ENCODE measurements at places on chromosomes 12 and 14. TPM values are rescaled to one million over a fixed set of nuclear protein-coding genes. Genes with fewer than 3 reads are reported as not detected.
A peak's percentile ranks its signal among the peaks of the same experiment; 100 is the strongest.

DNA sequence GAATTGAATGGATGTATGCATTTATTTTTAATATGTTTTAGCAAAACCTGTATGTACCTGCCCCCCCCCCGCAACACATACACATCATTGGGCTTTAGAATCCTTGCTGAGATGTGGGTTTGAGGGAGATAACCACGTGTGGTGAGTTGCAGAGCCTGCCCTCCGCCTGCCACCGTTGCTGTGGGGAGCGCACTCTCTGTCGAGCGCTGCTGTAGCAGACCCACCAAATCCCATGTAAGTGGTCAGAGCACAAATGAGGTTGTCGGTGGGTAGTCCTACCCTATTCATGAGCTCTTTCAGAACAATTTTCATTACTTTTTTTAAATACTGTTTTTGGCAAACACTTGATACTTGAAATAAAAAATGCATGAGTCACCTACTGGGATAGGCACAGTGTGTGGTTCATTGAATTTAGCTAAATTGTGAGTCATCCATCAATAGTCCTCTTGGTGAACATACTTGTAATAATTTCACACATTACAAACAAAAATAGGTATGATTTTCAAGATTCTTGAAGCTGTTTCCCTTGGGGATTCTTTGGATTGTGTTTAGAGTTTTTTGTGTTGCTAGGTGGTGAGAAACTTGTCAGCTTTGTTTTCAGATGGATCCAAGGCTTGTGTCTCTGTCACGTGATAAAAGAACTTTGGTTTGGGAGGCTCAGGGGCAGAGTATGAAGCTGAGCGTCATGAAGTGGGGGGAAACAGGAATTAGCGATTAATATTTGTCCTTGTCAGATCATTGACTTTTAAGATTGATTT, 107.6 kb downstream of the PTCSC3 start:
- peaks cover 8% of the 10 kb centered on the region for H3K27me3 ChIP-seq
- no peak overlapping the region for H3K27ac ChIP-seq
- no peak overlapping the region for H3K4me3 ChIP-seq
- H3K36me3 ChIP-seq: no peaks in the 10 kb centered on the region

GRCh38 chr12:8676651-8677050, 14.0 kb upstream of the MFAP5 start:
- no peaks in the 10 kb centered on the region for H3K27me3 ChIP-seq
- H3K36me3 ChIP-seq: no peaks in the 10 kb centered on the region
- DNase-seq: no peak
- peaks cover 9% of the 10 kb centered on the region for H3K4me1 ChIP-seq

DNA sequence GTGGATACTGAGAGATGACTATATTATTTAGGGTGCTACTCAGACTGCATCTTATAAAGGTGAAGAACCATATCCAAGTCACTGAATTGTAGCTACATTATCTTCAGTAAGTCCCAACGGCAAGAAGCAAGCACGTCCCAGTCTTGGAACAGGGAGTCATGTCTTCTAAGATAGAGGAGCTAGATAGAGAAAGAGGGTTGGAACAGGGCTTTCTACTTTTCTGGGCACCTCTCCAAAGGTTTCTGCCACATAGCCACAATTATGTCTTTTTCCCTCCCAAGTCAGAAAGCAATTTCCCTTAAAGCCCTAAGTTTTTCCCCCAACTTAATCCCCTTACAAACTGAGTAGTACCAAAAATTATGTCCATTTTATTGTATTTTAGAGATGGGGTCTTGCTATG, 22.4 kb downstream of the MAPK1IP1L start:
- no peak overlapping the region for H3K27ac ChIP-seq
- H3K27me3 ChIP-seq: no peaks in the 10 kb centered on the region
- H3K4me3 ChIP-seq: no peak overlapping the region
- no peak for DNase-seq

DNA sequence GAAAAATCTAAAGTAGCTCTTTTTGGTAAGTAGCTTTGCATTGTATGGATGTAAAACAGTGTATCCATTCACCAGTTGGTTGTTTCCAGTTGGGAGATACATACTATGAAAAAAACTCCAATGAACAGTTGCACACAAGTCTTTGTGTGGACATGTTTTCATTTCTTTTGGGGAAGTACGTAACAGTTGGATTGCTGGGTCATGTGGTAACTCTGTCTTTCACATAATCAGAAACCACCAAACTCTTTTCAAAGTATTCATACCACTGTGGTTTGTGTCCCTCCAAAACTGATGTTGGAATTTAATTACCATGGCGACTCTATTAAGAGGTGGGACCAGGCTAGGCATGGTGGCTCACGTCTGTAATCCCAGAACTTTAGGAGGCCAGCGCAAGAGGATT, 58.9 kb upstream of the RESF1 start:
- no peak for DNase-seq
- no peak overlapping the region for H3K4me3 ChIP-seq
- H3K27ac ChIP-seq: no peak overlapping the region

GRCh38 chr14:70754991-70755390, 54.3 kb downstream of the MAP3K9 start:
- DNase-seq: no peak
- H3K36me3 ChIP-seq: no peaks in the 10 kb centered on the region
- H3K4me1 ChIP-seq: peaks cover 23% of the 10 kb centered on the region
- no peak overlapping the region for H3K4me3 ChIP-seq

DNA sequence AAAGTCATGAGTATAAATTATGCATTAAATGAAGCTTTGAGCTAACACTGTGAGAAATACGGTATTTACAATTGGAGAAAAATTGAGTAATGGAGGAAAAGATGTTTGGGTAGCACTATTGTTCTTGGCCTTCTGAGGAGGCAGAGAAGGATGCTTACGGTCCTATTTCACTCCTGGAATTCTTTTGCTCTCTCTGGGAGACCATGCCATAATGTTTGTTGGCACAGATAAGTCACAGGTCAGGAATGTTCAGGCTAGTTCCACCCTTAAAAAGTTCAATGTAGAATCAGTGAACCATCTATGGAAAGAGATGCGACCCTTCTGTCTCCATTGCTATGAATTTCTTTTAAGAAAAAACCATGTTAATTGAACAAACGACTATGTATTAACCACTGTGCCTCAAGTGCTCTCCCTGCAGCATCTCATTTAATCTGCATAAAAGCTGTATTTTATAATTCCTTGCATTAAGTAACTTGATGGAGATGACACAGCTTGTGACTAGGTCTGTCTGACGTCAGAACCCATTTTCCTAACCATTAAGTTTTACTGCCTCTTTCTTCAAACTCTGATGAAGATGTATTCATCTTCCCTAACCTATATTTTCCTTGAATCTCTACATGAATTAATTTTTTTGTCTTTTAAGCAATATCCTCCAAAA, 9.5 kb downstream of the BATF start:
- H3K4me3 ChIP-seq: no peak overlapping the region
- no peak for DNase-seq
- H3K27me3 ChIP-seq: no peaks in the 10 kb centered on the region

- H3K27me3 ChIP-seq: no peaks in the 10 kb centered on the region
- no peaks in the 10 kb centered on the region for H3K36me3 ChIP-seq
- H3K4me1 ChIP-seq: peaks cover 27% of the 10 kb centered on the region
- DNase-seq: peak; percentile 67
- H3K27ac ChIP-seq: peak overlapping the region; percentile 100
These were observed 1.8 kb upstream of the RCOR1 start for GRCh38 chr14:102590667-102591099.

GRCh38 chr14:95432144-95433093, 84.0 kb downstream of the SYNE3 start:
- H3K4me1 ChIP-seq: no peaks in the 10 kb centered on the region
- H3K27ac ChIP-seq: no peak overlapping the region
- H3K4me3 ChIP-seq: no peak overlapping the region

- no peaks in the 10 kb centered on the region for H3K27me3 ChIP-seq
- no peaks in the 10 kb centered on the region for H3K4me1 ChIP-seq
- H3K4me3 ChIP-seq: no peak overlapping the region
- no peak overlapping the region for H3K27ac ChIP-seq
- no peaks in the 10 kb centered on the region for H3K36me3 ChIP-seq
These were observed 63.7 kb upstream of the GSC start for GRCh38 chr14:94833633-94834032.

GRCh38 chr12:5008661-5009060, 35.0 kb upstream of the KCNA5 start:
- peaks cover 22% of the 10 kb centered on the region for H3K27me3 ChIP-seq
- H3K36me3 ChIP-seq: no peaks in the 10 kb centered on the region
- no peaks in the 10 kb centered on the region for H3K4me1 ChIP-seq
- no peak overlapping the region for H3K27ac ChIP-seq

- peak; percentile 75 for DNase-seq
- no peaks in the 10 kb centered on the region for H3K27me3 ChIP-seq
- no peak overlapping the region for H3K4me3 ChIP-seq
- H3K4me1 ChIP-seq: peaks cover 57% of the 10 kb centered on the region
These were observed 40.5 kb downstream of the PSMA6 start for GRCh38 chr14:35332517-35333263.

DNA sequence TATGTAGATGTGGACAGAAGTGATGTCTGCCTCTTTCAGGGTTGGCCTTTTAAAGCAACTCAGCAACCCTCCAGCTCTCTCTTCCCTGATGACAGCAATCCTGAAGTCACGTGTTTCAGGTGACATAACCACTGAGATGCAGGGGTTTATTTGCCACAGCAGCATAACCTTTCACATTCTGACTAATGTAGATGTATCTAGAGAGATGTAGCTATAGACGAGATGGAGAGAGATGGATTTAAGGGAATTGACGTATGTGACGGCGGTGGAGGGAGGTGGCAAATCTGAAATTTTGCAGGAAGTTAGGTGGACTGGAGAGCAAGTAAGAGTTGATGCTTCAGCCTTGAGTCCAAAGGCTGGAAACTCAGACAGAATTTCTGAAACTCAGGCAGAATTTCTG, 126.0 kb downstream of the ZFP36L1 start:
- DNase-seq: no peak
- H3K27ac ChIP-seq: peak overlapping the region; percentile 83
- no peaks in the 10 kb centered on the region for H3K27me3 ChIP-seq

GRCh38 chr14:97854918-97855317, 1057.7 kb downstream of the VRK1 start:
- no peaks in the 10 kb centered on the region for H3K36me3 ChIP-seq
- H3K4me3 ChIP-seq: no peak overlapping the region
- H3K27me3 ChIP-seq: no peaks in the 10 kb centered on the region
- no peak overlapping the region for H3K27ac ChIP-seq

- no peak overlapping the region for H3K4me3 ChIP-seq
- peak overlapping the region; percentile 81 for H3K27ac ChIP-seq
- H3K36me3 ChIP-seq: no peaks in the 10 kb centered on the region
- H3K4me1 ChIP-seq: peaks cover 14% of the 10 kb centered on the region
- no peaks in the 10 kb centered on the region for H3K27me3 ChIP-seq
- DNase-seq: peak; percentile 78
These were observed 75.4 kb downstream of the BTG1 start for GRCh38 chr12:92070054-92070863.

- DNase-seq: no peak
- H3K36me3 ChIP-seq: no peaks in the 10 kb centered on the region
- H3K4me3 ChIP-seq: no peak overlapping the region
- H3K4me1 ChIP-seq: no peaks in the 10 kb centered on the region
- H3K27me3 ChIP-seq: no peaks in the 10 kb centered on the region
These were observed 302.1 kb upstream of the FBXO33 start for GRCh38 chr14:39734306-39734705.

DNA sequence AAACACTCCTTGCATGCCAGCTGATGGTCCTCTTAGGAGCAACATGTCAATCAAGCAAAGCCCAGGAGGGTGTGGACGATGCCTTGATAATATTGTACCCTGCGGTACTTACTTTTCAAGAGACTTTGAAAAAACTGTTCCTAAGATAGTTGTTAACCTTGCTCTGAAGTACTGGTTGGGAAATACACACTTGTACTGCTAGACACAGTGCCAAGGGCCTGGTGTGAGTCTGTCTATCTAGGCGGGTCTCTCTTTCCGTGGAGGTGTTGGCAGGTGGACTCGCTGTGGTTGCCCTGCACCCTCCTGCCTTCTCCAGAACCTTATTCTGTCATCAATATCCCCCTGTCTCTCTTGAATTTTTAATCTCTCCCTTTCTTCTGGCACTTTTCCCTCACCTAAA, 189.4 kb downstream of the NRXN3 start:
- H3K4me1 ChIP-seq: no peaks in the 10 kb centered on the region
- H3K27ac ChIP-seq: no peak overlapping the region
- H3K27me3 ChIP-seq: no peaks in the 10 kb centered on the region
- DNase-seq: no peak

- H3K27me3 ChIP-seq: no peaks in the 10 kb centered on the region
- H3K36me3 ChIP-seq: no peaks in the 10 kb centered on the region
- no peaks in the 10 kb centered on the region for H3K4me1 ChIP-seq
- no peak overlapping the region for H3K27ac ChIP-seq
These were observed 42.2 kb upstream of the NOS1 start for GRCh38 chr12:117403586-117404139.

- DNase-seq: no peak
- no peak overlapping the region for H3K4me3 ChIP-seq
- no peak overlapping the region for H3K27ac ChIP-seq
- no peaks in the 10 kb centered on the region for H3K36me3 ChIP-seq
These were observed 187.4 kb upstream of the SLC16A7 start for GRCh38 chr12:59408431-59408830.

Gene BCL2L2
- 20.8 TPM for total RNA-seq

Gene CLEC4D
- total RNA-seq: not detected

Gene KLRK1
- total RNA-seq: not detected

Gene SERPINA1
- total RNA-seq: 5,718 TPM

Gene LMO3
- total RNA-seq: 22.5 TPM

Gene RNU4-1
- total RNA-seq: under 0.01 TPM

Gene STAC3
- total RNA-seq: 0.23 TPM

Gene SLC38A6
- 26.0 TPM for total RNA-seq

Gene TAS2R43
- 2.8 TPM for total RNA-seq

Gene OR4K2
- total RNA-seq: not detected

All from hepatocyte (in vitro differentiated cells).